ENCODE measurements at places on chromosomes 11 and 22. TPM values are rescaled to one million over a fixed set of nuclear protein-coding genes. Genes with fewer than 3 reads are reported as not detected.

DNA sequence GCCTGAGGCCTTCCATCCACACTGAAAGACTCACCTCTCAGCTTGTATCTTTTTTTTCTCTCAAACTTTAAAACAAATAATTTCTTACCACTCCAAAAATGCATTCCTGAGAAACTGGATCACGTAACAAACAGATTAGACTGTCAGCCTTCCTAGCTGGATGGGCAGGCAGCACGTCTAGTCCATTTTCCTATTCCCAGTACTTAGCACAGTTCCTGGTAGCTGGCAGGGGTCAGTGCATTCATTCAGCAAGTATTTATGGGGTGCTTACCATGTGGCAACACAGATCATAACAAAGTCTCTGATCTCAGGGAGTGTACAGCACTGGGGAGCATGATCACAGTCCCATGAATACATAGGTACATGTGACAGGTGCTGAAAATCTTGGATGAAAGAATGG, 89.6 kb downstream of the UBASH3B start:
- no peak for DNase-seq

The DYNC2H1 gene
- polyA plus RNA-seq: 40.7 TPM

The OSM gene
- 0.10 TPM for polyA plus RNA-seq

The DDI1 gene
- polyA plus RNA-seq: not detected

The FOSL1 gene
- 0.20 TPM for polyA plus RNA-seq

- DNase-seq: no peak
Observed at GRCh38 chr22:36156515-36157419, 3.8 kb downstream of the APOL3 start.

GRCh38 chr11:104763930-104764709, 134.1 kb downstream of the CASP12 start:
- DNase-seq: no peak

DNA sequence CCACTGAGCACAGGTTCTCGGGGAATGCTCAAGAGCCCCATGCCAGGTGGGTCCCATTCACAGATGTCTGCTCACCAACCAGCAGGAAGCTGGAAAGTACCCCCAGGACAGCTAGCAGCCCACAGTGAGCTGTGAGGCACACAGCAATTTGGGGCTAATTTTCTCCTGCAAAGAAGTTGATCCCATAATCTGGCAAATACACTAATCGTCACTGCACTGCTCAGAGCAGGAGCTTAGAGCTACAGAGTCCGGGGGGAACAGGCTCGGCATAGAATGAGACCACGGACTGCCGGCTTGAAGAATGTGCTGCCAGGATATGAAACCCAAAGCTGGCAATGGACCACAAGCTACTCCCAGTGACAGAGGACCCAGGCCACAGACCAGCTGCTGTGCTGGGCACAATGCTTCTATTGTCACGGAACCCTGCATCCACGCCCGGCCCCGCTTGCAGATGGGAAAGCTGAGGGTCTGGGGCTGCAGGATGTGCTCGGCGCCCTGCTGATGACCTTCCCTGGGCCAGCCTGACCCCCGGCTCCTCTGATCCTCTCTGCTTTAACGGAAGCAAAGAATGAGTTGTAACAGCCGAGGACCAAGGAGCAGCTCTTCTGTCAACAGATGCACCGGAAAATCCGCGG, 239.7 kb downstream of the CTTN start:
- DNase-seq: no peak

The SYNGR1 gene
- 23.7 TPM for polyA plus RNA-seq

The USP2 gene
- polyA plus RNA-seq: 11.1 TPM

DNA sequence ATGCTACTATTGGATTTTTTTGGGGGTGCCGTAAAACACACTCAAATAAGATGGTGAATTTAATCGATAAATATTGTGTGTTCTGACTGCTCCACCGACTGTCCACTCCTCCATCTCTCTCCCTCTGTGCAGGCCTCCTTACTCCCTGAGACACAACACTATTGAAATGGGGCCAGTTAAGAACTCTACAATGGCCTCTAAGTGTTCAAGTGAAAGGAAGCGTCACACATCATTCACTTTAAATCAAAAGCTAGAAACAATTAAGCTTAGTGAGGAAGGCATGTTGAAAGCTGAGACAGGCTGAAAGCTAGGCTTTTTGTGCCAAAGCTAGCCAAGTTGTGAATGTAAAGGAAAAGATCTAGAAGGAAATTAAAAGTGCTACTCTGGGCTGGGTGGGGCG, 156.7 kb downstream of the CTTN start:
- DNase-seq: no peak

DNA sequence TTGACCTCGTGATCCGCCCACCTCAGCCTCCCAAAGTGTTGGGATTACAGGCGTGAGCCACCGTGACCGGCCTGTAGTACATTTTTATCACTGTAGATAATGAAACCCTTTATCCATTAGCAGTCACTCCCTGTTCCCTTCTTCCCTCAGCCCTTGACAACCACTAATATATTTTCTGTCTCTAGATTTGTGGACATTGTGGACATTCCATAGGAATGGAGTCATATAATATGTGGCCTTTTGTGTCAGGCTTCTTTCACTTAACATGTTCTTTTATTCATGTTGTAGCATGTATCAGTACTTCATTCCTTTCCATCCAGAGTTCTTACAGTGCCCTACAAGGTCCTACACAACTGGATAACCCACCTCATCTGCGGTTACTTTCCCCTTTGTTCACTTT, 30.5 kb downstream of the RRM1 start:
- DNase-seq: no peak

- DNase-seq: no peak
Observed at GRCh38 chr11:124717786-124718651, 21.7 kb upstream of the NRGN start.

GRCh38 chr11:118151431-118151830, 1.2 kb downstream of the SCN4B start:
- no peak for DNase-seq

DNA sequence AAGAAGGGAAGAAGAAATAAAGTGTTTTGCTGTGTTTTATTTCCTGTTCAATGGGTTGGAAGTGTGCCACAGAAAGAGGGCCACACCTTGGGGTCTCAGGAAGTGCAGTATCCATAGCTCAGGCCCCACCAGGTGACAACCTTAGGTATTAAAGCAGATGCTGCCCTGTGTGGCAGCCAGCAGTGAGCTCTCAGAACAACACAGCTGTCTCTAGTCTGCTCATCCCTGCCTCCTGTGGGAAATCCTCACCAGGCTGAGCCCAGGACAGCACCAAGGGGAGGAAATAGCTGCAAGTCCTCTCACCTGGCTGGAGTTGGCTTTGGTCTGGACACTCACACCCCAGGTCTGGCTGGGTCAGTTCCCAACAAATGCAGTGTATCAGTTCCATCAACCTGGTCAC, 25.1 kb downstream of the ARL14EP start:
- no peak for DNase-seq

DNA sequence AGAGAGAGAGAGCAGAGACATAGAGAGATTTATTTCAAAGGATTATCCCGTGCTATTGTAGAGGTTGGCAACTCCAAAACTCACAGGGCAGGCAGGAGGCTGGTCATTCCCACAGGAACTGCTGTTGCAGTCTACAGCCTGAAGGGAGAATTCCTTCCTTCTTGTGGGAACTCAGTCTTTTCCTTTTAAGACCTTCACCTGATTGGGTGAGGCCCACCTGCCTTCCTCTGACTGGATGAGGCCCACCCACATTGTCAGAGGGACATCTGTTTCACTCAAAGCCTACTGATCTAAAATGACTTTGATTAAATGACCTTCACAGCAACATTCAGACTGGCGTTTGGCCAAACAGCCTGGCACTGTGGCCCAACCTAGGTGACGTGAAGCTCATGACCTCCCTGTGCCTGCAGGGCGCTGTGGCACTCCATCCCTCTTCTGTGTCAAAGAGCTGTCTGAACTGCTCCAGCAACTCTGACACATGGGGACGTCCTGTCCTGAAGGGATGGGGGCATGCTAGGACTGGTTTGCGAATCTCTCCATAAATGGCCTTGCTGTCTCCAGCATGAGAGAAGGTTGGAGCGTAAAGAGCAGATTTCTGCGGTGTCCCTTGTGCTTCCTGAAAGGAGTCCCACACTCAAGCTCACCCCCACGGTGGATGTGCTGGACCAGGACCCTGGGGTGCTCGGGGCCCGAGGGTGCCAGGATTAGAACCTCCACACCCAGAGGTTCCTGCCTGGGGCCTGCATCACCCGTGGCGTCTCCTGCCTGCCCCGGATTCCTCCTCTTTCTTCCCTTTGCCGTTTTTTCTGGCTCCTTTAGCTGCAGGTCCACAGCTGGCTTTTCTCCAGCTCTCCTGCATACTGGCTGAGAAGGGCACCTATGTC, 20.7 kb downstream of the KRTAP5-5 start:
- no peak for DNase-seq

GRCh38 chr11:94956963-94957362, 16.4 kb downstream of the CWC15 start:
- no peak for DNase-seq

The CARD16 gene
- polyA plus RNA-seq: 1.7 TPM

The RPUSD4 gene
- polyA plus RNA-seq: 30.3 TPM

- DNase-seq: no peak
Observed at GRCh38 chr11:2977113-2977512, 15.0 kb downstream of the NAP1L4 start.

GRCh38 chr11:122649116-122649515, 6.4 kb upstream of the UBASH3B start:
- no peak for DNase-seq

GRCh38 chr11:114609429-114609828, 13.8 kb upstream of the NXPE4 start:
- DNase-seq: no peak

The BIK gene
- polyA plus RNA-seq: 0.61 TPM

The TMPRSS4 gene
- 20.1 TPM for polyA plus RNA-seq

The KIF18A gene
- 9.5 TPM for polyA plus RNA-seq

The MYOD1 gene
- polyA plus RNA-seq: not detected

The RBMXL2 gene
- polyA plus RNA-seq: 0.10 TPM

GRCh38 chr11:76074148-76075095, 131.9 kb downstream of the WNT11 start:
- no peak for DNase-seq

The APOL4 gene
- polyA plus RNA-seq: 11.3 TPM

- DNase-seq: no peak
Observed at GRCh38 chr11:37612146-37612545, 1014.1 kb upstream of the RAG2 start.

DNA sequence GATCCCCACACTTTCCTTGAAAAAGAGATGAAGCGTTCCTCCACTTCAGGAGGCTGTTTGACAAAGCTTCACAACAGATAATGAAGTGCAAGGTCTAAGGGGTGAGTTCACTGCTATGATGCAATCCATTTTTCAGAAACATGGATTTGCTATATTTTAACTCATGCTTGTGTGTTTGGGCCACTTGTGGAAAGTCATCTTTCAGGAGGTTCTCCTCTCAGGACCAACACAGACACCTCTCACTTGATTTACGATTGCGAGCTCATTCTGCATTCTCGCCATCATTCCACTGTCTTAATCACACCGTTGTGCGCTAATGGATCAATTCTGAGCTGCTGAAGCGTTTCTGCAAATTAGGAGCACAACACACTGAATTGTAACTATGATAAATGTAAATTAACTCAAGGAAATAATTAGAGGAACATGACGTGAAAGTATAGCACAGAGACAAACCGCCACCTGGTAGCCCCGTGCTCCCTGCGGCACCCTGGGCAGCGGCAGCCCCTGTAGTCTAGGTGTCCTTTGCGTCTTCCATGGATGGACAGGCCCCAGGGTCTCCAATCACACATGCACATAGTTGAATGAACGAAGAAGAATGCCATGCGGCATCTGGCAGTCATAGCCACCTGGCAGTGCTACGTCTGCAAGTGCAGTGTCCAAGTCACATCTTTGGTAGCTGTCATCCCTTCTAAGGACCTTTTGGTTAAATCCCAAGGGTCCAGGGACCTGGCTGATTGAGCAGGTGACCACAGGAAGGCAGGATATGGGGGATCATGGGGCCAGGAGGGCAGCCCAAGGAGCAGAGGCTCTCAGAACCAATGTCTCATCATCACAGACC, 28.1 kb upstream of the RTL6 start:
- DNase-seq: no peak

- no peak for DNase-seq
Observed at GRCh38 chr22:29765905-29766631, 739 bp downstream of the ZMAT5 start.

GRCh38 chr22:39252461-39253434, 8.0 kb upstream of the PDGFB start:
- DNase-seq: no peak

The PNPLA5 gene
- 0.18 TPM for polyA plus RNA-seq

DNA sequence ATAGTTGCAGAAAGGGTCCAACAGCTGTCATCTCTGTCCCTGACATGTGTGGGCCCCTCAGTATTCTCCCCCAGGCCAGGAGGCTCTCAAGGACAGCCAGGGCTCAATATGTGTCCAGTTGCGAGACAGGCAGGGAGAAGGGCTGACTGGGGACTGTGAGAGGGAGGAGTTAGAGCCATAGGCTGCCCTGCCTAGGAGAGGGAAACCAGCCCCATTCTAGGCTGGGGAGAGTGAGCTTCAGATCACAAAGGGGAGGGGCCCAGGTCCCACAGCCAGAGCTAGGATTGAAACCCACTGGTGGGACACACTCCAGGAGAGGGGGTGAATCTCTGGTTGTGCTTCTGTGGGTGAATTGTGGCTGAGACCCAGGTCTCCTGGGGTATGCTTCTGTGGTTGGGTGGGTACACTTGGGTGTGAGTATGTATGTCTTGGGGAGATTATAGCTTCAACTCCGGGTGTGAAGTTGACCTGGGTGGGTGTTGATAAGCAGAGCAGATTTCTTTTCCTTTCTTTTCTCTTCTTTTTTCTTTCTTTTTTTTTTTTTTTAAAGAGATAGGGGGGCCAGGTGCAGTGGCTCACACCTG, 2.1 kb upstream of the CARNS1 start:
- DNase-seq: no peak

The CASP5 gene
- polyA plus RNA-seq: not detected

DNA sequence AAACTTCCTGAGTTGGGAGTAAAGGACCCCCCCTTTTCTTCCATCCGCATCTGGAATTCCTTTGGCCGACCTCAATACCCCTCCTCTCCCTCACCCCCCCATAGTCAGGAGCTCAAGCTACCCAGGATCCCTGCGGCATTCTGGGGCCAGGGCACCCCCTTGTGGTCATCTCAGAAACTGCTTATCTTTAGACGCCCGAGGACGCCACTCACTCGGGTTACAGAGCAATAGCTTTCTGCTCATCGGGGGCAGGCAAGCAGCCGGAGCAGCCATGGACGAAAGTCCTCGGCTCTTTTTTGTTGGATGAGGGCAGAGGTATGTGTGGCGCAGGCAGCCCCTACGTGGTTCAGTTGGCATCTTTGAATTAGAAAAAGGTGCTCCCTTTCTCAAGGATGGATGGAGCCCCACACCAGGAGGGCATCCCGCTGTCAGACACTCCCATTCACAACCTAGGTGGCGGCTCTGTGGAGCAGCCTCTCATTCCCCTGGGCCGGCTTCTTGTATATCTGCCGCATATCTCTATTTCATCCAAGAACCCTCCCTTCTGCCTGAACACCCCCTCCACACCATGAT, 2.3 kb downstream of the C1QTNF5 start:
- no peak for DNase-seq

GRCh38 chr11:121669422-121669821, 216.7 kb upstream of the SORL1-AS1 start:
- no peak for DNase-seq

DNA sequence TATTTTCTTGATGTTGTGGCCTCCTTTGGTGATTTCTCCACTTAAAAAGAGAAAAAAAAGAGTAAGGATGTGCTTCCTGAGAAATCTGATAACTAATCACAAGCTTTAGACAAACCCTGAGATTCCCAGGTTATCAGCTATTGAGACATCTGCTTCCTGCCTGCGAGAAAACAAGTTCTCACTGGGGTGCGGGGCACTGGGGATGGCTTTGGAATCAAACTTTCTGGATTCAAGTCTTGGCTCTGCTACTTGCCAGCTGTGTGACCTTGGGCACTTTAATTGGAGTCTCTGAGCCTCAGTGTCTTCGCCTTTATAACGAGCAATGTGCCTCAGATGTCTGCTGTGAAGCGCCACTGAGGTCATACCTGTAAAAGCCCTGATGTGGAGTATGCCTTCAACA, 152.5 kb upstream of the NAV2 start:
- no peak for DNase-seq

The CCDC73 gene
- polyA plus RNA-seq: 0.37 TPM

Data from renal cortex interstitium (tissue), 15 donors.